ENCODE measurements at places on chromosomes 1 and 21.

- DNase-seq: no peak
These were observed 217.0 kb upstream of the PKN2 start for GRCh38 chr1:88466899-88467580.

- no peak for DNase-seq
These were observed 18.9 kb downstream of the HTR1D start for GRCh38 chr1:23198373-23198772.

GRCh38 chr1:42936309-42937078 lies 22.2 kb downstream of the SLC2A1 start:
- peak; percentile 54 for DNase-seq

- no peak for DNase-seq
These were observed 17.8 kb upstream of the PPP2R5A start for GRCh38 chr1:212267460-212267859.

DNA sequence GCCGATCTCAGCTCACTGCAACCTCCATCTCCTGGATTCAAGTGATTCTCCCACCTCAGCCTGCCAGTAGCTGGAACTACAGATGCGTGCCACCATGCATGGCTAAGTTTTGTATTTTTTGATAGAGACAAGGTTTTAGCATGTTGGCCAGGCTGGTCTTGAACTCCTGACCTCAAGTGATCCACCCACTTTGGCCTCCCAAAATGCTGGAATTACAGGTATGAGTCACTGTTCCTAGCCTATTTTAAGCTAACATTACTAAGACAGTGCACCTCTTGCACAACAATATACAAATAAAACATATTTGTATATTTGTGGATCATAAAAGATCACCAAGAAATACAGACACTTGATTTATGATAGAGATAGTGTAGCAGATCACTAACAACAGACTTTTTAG lies 139.1 kb downstream of the DUSP10 start:
- no peak for DNase-seq

GRCh38 chr1:86114236-86114635 lies 42.3 kb downstream of the COL24A1 start:
- DNase-seq: no peak

GRCh38 chr1:14961661-14962267 lies 191.8 kb upstream of the TMEM51 start:
- peak; percentile 3 for DNase-seq

- DNase-seq: no peak
These were observed 42.7 kb downstream of the SPATA46 start for GRCh38 chr1:162333991-162334390.

DNA sequence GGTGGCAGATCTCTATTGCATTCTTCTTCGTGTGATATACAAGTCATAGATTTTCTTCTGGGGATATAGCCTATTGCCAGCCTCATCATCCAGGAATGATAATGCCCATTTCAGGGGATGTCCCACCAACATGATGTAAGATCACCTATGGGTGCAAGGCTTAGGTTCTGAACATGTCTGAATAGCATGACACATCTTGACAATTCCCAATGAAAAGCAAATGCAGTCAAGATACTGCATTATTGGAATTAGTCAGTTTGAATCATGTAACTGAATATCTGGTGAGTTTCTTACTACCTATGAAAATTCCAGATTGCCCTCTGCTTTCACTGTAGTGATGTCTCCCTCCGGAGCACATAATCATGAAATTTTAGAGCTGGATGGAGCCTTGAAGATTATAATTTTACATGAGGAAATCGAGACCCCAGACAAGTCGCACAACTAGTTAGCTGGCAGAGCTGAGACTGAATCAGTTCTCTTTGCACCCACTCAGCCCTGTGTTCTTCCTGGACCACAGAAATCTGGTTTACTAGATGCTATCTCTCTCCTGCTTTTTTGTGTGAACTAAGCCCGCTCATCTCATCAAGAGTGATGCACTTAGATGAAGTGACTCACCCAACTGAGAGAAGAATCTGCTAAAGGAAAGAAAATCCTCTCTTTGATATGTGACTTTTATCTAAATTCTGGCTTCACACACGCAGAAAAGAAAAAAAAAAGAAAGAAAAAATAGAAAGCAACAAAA lies 65.0 kb downstream of the WDR64 start:
- no peak for DNase-seq

DNA sequence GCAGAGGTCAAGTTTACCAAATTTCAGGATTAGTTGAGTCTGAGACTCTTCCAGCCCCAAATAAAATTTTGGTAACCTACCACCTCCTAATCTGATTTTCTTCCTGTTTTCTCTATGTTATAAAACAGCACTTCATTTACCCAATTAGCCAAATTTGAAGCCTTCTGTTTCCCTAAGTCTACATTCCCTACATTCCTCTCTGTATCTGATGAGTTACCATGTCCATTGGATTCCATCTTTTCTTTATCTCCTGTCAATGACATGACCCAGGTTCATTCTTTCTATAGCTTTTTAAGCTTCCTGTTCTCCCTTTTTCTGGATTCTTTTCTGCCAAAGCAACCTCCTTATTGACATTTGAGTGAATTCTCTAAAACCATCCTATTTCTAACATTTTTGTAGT lies 72.8 kb downstream of the OSBPL9 start:
- no peak for DNase-seq

GRCh38 chr1:1109743-1110142 lies 6.1 kb downstream of the C1orf159 start:
- no peak for DNase-seq

- DNase-seq: no peak
These were observed 36.2 kb upstream of the EFCAB14 start for GRCh38 chr1:46755121-46755520.

DNA sequence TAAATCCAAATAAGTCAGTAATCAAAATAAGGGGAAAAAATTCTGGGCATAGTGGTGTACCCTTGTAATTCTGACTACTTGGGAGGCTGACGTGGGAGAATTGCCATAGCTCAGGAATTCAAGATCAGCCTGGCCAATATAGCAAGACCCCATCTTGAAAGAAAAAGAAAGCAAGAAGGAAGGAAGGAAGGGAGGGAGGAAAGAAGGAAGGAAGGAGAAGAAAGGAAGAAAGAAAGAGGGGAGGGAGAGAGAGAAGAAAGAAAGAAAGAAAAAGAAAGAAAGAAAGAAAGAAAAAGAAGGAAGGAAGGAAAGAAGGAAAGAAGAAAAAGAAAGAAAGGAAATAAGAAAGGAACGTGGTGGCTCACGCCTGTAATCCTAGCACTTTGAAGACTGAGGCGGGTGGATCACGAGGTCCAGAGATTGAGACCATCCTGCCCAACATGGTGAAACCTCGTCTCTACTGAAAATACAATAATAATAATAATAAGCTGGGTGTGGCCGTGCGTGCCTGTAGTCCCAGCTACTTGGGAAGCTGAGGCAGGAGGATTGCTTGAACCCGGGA lies 64.5 kb upstream of the ROR1 start:
- DNase-seq: no peak

GRCh38 chr1:45116340-45116739 lies 90.1 kb downstream of the ZSWIM5 start:
- no peak for DNase-seq

- no peak for DNase-seq
These were observed 555.6 kb downstream of the LTN1 start for GRCh38 chr21:28437061-28437460.

DNA sequence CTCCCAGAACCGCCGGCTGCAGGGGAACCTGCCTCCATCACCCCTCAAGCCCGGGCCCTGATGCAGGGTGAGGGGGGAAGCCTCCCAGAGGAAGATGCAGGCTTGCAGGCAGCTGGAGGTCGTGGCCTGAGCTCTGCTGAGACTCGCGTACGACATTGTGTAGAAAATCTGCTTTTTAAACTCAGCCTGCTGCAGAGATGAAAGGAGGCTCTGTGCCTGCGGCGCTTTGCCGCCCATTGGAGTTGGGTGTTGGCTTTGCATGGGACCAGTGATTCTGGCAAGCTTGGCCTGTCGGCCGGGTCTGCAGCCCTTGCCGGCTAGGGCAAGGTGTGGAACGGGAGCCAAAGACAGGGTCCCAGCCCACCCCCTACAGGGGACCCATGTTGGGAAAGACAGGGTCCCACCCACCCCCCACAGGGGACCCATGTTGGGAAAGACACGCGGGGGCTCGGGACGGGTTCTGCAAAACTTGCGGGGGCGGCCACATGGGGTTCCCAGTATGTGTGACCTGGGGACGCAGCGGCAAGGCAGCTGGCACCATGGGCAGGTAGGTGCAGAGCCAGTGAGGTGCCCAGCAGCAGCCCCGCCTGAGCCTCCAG lies 55.6 kb downstream of the SLX9 start:
- DNase-seq: no peak

- DNase-seq: no peak
These were observed 198.2 kb downstream of the SIPA1L2 start for GRCh38 chr1:232431748-232432147.

GRCh38 chr1:91012196-91012595 lies 9.6 kb downstream of the ZNF644 start:
- DNase-seq: no peak

- no peak for DNase-seq
These were observed 38.1 kb downstream of the GNPAT start for GRCh38 chr1:231279081-231279480.

GRCh38 chr1:56073614-56074006 lies 505.8 kb downstream of the PLPP3 start:
- no peak for DNase-seq

GRCh38 chr1:200969726-200970561 lies 53.6 kb downstream of the KIF21B start:
- no peak for DNase-seq

DNA sequence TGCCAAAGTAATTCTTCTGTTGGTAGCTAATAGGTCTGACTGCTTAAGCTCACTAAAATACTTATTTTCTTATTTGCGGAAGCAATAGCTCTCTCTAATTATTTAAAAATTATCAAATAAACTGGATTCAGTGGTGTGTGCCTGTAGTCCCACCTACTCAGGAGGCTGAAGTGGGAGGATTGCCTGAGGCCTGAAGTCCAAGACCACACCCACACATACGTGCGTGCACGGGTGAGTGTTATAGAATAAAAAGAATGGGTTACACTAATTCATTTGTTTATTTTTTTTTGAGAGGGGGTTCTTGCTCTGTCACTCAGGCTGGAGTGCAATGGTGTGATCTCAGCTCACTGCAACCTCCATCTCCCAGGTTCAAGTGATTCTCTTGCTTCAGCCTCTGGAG lies 94.2 kb upstream of the HNRNPU start:
- no peak for DNase-seq

DNA sequence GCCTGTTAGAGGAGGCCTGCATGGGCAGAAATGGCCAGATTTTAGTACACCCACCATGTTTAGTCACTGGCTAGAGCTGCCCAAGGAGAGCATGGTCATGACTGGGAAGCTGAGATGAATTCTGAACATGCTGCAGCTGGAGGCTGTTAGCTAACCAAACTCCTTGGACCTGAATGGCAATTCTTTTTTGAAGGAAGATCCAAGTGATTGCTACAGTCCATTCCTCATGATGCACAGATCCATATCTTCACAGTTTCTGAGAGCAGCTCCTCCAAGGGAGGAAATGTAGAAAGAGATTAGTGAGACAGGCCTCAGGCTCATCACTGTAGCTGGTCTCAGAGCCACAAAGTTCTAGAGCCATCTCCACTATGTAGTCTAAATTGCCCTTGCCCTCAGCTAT lies 11.1 kb downstream of the ZFYVE9 start:
- DNase-seq: no peak

DNA sequence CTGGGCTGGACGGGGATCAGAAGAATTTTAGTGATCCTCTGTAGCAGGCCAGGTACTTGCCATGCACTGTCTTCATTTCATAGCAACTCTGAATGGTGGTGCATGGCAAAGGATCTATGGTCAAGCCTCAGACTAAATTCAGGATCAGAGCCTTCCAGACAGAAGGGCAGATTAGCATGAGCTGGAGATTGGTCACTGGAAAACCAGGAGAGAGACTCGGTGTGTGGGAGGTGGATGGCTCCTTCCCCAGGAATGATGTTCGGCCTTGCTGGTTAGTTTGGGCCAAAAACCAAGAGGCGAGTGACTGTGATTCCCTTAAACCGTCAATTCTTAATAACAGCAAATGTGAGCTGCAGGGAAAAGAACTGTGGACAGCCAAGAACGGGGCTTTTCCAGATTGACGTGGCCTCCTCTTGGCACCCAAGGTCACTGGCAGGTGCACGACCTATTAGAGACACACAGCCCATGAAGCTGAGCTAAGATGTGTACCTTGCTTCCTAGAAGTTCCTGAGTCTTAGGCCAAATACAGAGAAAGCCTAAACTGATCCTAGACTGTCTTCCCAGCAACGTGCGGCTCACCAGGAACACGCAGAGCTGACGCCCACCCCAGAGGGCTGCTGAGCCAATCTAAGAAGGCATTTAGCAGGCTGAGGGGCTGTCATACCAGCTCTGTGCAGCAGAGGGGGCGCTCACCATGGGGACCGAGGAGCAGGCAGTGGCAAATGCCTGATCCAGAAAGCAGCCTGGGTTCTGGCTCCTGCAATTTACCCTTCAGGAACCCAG lies 18.5 kb downstream of the ALDH4A1 start:
- DNase-seq: peak; percentile 66

GRCh38 chr1:237873487-237874211 lies 17.1 kb downstream of the ZP4 start:
- DNase-seq: no peak

DNA sequence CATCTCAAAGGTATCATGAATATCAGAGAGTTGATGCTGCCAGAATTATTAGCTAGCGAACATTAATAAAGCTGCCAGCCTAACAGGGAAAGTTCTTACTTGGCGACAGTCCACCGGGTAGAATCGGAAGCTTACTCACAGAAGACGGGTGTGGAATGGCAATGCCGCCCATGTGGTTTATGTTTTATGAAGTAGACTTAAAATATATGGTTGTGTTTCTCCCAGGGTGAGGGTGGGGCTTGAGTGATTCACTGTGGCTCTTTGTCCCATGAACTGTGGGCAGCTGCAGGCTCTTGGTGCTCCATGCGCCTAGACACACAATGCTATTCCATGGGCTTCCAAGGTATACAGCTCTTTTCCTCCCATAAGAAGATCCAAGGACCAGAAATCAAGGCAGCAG lies 162.7 kb downstream of the PIGK start:
- DNase-seq: no peak

GRCh38 chr1:198231779-198232178 lies 75.0 kb downstream of the NEK7 start:
- DNase-seq: no peak

DNA sequence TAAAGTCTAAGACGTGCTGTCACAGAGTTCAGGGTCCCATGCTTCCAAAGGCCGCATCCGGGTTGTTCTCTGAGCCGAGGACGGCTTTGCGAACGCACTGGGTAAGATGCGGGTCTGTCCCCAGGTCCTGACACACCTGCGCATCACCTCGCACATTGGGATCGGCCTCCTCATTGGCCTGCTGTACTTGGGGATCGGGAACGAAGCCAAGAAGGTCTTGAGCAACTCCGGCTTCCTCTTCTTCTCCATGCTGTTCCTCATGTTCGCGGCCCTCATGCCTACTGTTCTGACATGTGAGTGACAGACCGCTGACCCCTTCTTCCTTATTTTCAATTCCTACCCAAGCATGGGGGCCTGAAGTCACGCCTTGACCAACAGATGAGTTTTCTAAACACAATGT lies 25.3 kb downstream of the TFF3 start:
- DNase-seq: no peak

Data from T-helper 2 cell (primary cell).